ENCODE measurements at places on chromosomes 16 and 17. TPM values are rescaled to one million over a fixed set of nuclear protein-coding genes. Genes with fewer than 3 reads are reported as not detected.

DNA sequence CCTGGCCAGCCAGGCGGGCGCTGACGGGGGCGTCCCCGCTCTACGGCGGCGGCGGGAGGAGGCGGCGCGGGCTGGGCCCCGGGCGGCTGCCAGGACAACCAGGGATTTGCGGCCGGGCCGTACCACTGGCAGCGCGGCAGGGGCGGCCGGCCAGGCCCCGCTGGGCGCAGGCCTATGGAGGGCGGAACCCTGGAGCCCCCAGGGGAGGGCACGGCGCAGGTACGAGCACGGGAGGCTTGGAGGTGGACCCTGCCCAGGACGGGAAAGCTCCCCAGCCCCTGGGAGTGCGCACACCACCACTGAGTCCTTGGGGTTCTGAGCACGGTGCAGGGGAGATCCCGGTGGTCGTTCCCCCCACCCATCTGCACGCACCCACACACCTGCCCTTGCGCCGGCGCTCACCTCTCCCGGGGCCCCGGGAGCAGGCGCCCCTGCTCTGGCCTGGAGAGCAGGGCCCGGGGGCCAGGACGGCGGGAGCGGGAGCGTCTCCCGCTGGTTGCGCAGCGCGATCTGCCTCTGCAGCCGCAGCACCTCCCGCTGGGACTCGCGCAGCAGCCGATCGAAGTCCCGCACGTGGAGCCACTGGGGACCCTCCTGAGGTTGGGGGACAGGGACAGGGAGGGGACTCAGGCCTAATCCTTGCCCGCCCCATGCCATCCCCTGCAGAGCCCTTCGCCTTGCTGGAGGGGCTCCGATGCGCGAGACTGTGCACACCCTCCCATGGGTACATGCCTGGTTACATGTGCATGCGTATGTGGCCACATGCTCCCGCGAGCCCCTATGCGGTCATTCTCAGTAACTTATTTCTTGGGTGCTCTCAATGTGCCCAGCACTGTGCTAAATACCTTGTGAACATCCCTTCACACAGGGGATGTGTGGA is 3.9 kb downstream of the TSPOAP1 start:
- no peak for DNase-seq
- peak overlapping the region; percentile 50 for H3K4me3 ChIP-seq
- peaks cover 15% of the 10 kb centered on the region for H3K36me3 ChIP-seq

- peak overlapping the region; percentile 38 for H3K27ac ChIP-seq
- peaks cover 40% of the 10 kb centered on the region for H3K36me3 ChIP-seq
- peak; percentile 45 for DNase-seq
- no peak overlapping the region for H3K4me3 ChIP-seq
- peaks cover 3% of the 10 kb centered on the region for H3K4me1 ChIP-seq
Measured at GRCh38 chr16:30977502-30977901, 7.5 kb upstream of the HSD3B7 start.

DNA sequence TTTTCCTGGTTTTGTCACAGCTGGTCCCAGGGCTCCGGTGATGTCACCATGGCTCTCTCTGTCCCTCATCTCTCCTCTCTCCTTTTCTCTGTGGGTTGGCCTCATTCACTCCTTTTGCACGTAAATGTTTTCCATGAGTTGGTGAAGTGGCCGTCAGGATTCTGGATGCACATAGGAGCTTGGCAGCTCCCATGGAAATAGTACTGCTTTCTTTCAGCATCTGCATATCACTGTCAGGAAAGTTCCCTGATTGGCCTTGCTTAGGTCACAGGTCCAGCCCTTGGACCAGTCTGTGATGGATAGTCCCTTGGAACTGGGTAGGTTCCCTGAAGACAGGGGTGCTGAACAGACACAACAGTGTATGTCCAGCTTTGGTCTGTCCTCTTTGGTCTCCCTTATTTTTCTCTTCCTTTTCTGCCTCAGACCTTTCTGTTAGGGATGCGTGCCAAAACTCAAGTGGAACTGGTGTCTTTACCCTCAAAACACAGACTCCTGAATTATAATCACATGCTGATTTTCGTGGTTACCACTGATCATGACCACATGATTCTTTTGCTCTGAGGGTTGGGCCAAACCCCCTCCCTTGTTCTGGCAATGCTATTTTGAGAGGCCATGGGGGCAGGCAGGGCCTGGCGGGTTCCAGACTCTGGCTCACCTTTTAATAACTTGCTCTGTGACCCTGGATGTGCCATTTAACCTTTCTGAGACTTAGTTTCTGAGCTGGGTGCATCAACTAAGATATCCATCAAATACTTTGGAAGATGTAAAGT is 99.0 kb downstream of the MSI2 start:
- no peak overlapping the region for H3K27ac ChIP-seq
- no peak for DNase-seq
- no peak overlapping the region for H3K4me3 ChIP-seq
- peaks cover 58% of the 10 kb centered on the region for H3K4me1 ChIP-seq
- no peaks in the 10 kb centered on the region for H3K27me3 ChIP-seq

Gene ASGR1
- 3.9 TPM for total RNA-seq

Gene MYH10
- total RNA-seq, result 23.7 TPM

Gene SLC16A13
- total RNA-seq, result 5.9 TPM

DNA sequence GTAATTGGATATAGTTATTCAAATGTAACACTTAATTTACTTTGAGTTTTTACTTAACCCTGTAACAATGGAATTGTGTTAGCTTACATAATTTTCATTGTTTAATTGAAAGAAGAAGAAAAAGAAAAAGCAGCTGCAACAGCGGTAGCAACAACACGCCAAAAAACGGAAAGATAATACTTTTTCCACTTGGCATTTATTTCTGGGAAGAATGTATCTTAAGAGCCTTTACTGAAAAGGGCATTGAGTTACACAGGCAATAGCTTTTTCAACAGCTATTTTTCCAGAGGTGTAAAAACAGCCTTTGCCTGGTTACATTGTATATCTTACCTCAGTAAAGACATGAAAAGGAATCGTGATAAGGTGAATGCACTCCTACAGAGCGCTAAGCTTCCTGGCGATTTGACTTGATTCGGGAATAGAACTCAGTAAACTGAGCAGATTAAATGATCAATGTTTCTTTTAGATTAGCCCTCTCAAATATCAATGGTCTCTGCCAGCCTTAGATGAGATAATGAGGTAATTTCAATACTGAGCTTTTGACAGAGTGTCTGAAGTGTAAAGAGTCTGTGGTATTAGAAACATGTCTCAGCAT is 311.3 kb downstream of the CDH13 start:
- no peak overlapping the region for H3K27ac ChIP-seq
- H3K4me3 ChIP-seq, result no peak overlapping the region
- H3K36me3 ChIP-seq, result no peaks in the 10 kb centered on the region
- DNase-seq, result no peak
- H3K4me1 ChIP-seq, result no peaks in the 10 kb centered on the region
- H3K27me3 ChIP-seq, result no peaks in the 10 kb centered on the region

Gene TK1
- total RNA-seq, result 179 TPM

Gene TMEM100
- total RNA-seq, result not detected

DNA sequence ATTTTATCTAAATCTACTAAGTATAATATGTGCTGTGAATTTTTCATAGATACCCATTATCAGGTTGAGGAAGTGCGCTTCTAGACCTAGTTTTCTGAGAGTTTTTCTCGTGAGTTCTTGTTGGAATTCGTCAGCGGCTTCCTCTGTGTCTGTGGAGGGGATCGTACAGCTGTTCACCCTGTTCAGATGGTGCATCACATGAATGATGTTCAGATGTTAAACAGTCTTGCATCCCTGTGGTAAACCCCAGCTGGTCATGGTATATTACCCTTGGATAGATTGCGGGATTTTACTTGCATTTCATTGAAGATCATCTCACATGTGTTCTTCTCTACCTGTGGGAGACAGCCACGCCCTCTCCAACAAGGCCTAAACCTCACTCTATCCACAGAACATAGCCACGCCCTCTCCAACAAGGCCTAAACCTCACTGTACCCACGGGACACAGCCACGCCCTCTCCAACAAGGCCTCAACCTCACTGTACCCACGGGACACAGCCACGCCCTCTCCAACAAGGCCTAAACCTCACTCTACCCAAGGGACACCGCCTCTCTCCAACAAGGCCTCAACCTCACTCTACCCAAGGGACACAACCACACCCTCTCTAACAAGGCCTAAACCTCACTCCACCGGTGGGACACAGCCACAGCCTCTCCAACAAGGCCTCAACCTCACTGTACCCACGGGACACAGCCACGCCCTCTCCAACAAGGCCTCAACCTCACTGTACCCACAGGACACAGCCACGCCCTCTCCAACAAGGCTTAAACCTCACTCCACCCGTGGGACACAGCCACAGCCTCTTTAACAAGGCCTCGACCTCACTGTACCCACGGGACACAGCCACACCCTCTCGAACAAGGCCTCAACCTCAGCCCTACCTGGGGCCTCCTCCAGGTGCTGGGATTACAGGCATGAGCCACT is 180.2 kb upstream of the CHMP6 start:
- no peak overlapping the region for H3K4me3 ChIP-seq
- no peaks in the 10 kb centered on the region for H3K27me3 ChIP-seq
- H3K36me3 ChIP-seq, result peaks cover 34% of the 10 kb centered on the region
- peaks cover 31% of the 10 kb centered on the region for H3K4me1 ChIP-seq
- no peak for DNase-seq
- H3K27ac ChIP-seq, result peak overlapping the region; percentile 86

Gene PRSS22
- total RNA-seq, result not detected

DNA sequence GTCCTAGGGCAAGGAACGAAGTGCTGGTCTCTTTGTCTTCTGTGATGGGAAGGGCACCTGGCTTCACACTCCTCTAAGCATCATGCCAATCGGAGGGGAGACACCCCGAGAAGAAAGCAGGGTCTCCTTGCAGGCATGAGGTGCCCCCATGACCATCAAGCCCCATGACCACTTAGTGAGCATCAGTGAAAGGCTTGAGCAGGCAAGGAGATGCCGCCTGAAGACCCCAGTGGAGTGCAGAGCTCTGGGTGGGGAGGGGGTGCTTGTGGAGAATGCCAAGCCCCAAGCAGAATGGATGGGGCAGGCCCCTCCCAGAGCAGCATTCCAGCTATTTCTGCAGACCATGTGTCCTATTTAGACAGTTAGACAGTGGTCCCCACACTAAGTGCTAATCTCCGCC is 232.7 kb upstream of the TNRC6C start:
- no peaks in the 10 kb centered on the region for H3K27me3 ChIP-seq
- no peak overlapping the region for H3K4me3 ChIP-seq
- no peaks in the 10 kb centered on the region for H3K36me3 ChIP-seq
- no peak overlapping the region for H3K27ac ChIP-seq
- DNase-seq, result no peak
- H3K4me1 ChIP-seq, result peaks cover 3% of the 10 kb centered on the region

Gene HSPB9
- 0.41 TPM for total RNA-seq

Gene NOS2
- total RNA-seq, result not detected

DNA sequence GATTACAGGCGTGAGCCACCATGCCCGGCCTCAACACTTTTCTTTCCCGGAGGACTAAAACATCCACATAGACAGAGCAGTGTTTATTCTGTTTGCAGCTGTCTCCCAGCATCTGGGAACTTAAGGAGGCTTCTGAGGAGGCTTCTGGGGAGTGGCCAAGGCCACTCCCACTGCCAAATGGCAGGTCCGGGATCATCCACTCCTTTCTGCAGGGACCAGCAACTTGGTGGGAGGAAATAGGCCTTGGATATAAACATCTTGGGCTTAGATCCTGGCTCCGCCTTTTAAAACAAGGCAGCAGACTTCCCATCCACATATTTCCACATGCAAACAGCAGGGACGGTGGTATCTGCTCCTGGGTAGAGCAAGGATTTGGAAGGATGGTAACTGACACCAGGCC is 14.1 kb upstream of the SPATA32 start:
- no peak for DNase-seq
- peaks cover 20% of the 10 kb centered on the region for H3K4me1 ChIP-seq
- no peak overlapping the region for H3K27ac ChIP-seq
- peaks cover 37% of the 10 kb centered on the region for H3K36me3 ChIP-seq

GRCh38 chr17:50180620-50181019 is 14.8 kb downstream of the SGCA start:
- no peak for DNase-seq
- no peak overlapping the region for H3K27ac ChIP-seq
- H3K4me1 ChIP-seq, result peaks cover 18% of the 10 kb centered on the region
- H3K27me3 ChIP-seq, result no peaks in the 10 kb centered on the region
- H3K4me3 ChIP-seq, result no peak overlapping the region
- H3K36me3 ChIP-seq, result no peaks in the 10 kb centered on the region

DNA sequence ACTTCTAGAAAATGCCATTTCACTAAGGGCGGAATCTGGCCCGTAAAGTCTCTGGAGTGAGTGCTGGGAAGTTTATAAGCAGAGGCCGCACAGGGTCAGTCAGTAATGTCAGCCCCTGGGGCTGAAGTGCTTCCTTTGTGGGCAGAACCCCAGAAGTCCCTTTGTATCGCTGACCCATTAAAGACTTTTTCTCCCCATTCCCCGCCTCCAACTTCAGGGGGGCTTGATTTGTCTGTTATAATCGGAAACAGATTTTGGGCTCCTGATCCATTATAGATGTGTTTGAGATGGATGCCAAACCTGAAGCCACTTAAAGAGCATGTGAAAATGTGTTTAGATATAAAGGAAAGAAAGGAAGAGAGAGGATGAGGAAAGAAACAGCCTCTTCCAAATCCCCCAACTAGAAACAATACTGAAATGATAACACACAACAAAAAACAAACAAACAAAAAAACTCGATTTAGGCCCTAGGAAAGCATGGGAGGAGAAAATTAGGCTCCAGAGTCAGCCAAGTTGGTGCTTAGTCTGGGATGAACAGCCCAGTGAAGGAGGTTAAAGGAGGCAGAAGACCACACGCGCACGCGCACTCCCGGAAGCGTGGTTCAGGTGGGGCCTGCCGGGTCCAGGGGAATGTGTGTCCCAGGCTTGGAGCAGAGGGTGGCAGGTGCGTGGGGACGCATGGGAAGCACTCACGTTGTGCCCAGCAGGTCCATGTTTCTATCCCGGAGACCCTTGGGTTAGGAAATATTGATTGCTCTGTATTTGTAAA is 27.1 kb downstream of the MSI2 start:
- no peaks in the 10 kb centered on the region for H3K27me3 ChIP-seq
- no peak overlapping the region for H3K4me3 ChIP-seq
- peaks cover 79% of the 10 kb centered on the region for H3K4me1 ChIP-seq
- H3K27ac ChIP-seq, result peak overlapping the region; percentile 47
- no peak for DNase-seq

- H3K27me3 ChIP-seq, result no peaks in the 10 kb centered on the region
- no peaks in the 10 kb centered on the region for H3K36me3 ChIP-seq
- H3K27ac ChIP-seq, result peak overlapping the region; percentile 86
- DNase-seq, result no peak
Measured at GRCh38 chr16:57648125-57648524, 19.7 kb downstream of the ADGRG1 start.

DNA sequence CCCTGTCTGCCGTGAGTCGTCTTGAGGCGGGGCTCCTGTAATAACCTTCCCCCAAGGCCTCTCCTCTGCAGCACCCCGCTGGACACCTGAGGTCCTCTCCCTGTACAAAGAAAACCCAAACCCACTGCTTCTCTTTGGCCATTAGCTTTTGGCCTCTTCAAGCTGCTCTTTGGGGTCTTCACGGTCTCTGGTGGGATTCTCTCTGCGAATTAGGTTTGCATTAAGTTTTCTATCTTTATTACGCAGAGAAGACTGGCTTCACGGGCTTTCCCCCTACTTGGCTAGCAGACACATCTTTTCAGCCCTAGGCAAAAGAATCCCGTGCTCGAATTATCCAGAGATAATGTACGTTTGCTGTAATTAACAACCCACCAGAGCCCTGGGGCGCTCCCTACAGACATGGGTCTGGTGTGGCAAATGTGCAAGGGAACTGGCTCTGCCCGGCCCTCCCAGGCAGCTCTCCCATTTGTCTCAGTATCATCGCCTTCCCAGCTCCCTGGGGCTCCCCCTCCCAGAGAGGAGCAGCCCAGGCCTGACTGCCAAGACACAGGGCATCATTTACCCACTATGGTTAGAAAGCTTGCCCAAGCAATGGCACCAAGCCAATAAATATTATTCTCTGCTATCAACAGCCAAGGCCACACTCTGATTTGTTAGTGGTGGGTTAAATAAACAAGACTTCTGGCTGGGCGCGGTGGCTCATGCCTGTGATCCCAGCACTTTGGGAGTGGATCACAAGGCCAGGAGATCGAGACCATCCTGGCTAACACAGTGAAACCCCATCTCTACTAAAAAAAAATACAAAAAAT is 24.7 kb upstream of the KLHDC4 start:
- H3K4me3 ChIP-seq, result no peak overlapping the region
- no peak for DNase-seq
- H3K4me1 ChIP-seq, result no peaks in the 10 kb centered on the region

Measured in activated CD8-positive, alpha-beta T cell treated with anti-CD3 and anti-CD28 coated beads for 36 hours (primary cell).